ENCODE measurements at places on chromosomes 7 and 10.

DNA sequence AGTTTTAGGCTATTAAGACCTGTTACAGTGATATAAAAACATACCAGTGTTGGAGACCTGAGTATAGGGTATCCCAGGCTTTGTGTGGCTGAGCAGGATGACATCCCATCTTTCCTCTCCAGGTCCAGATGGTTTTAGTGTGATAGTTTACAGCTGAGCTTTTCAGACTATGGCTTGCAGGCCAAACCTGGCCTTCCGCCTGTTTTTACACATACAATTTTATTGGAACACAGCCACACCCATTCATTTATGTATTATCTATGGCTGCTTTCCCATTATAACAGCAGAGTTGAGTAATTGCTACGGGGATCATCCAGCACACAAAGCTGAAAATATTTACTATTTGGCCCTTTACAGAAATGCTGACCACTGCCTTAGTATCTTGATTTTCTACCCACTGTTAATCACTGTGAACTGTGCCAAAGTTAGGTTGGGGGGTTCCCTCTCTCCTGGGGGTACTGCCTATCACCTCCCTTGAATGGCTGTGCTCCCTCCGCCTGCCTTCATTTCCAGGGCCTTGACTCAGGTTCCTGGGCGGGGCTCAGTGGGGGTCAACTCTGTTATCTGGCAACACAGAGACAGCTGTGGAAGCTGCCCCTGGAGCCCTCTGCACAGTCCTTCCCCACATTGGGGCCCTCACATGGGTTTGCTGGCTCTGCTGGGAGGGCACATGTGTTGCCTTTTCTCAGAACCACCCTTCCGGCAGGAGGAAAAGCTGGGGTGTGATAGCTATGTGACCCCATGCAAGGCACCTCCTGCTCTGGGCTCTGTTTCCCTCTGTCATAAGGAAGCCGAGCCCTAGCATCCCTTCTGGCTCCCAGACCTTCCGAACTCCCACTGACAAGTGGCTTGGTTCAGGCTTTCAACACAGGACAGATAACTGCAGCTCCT lies 40.3 kb upstream of the SH2D4B start:
- DNase-seq, result peak; percentile 49

DNA sequence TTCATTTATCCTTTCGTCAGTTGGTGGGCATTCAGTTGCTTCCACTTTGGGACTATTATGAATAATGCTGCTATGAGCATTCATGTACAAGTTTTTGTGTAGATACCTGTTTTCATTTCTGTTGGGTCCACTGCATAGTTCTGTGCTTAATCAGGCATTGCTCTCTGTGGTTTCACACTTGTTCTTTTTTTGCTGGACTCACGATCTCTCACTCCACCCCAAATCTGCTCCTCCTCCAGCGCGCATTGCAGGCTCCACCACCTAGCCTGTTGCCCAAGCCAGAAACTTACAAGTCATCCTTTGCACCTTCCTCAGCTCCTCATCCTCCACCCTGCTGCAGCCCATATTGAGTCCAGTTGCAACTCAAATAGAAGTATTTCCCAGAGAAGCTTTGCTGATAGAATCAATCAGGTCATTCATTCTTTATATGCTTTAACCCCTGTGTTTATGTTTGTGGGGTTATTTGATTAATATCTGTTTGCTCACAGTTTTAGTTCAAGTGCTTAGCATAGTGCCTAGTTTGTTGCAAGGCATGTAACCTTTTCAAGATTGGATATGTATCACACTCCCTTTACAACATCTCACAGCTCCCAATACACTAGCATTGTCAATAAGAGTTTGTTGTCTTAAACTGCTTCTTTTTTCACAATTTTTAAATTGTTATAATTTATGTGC lies 16.6 kb upstream of the AFAP1L2 start:
- no peak for DNase-seq

DNA sequence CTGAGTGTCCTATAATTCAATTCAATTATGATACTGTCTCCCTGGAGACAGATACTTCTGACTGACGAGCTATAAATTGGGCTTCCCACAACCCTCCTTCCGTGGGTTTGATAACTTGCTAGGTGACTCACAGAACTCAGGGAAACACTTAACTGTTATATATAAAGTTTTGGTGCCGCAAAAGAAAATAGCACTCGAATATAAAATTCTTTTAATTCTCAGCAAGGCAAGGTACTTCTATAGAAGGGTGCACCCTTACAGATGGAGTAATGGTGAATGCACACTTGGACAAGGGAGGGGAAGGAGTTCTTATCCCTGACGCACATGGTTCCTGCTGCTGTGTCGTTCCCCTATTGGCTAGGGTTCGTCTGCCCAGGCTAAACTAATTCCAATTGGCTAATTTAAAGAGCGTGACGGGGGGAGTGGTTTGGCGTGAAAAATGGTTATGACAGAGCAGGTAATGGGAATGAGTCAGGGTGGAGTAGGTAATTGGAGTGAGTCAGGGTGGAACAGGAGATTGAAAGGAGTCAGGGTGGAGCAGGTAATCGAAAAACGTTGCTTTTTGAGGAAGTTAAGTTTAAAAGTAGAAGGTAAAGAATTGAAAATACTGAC lies 20.8 kb upstream of the GHITM start:
- DNase-seq, result no peak

- DNase-seq, result peak; percentile 37
Observed at GRCh38 chr7:584122-584465, 64.4 kb upstream of the PDGFA start.

- DNase-seq, result no peak
Observed at GRCh38 chr10:116472891-116473290, 45.2 kb downstream of the PNLIPRP3 start.

- DNase-seq, result no peak
Observed at GRCh38 chr7:1769286-1770200, 99.5 kb downstream of the ELFN1 start.

DNA sequence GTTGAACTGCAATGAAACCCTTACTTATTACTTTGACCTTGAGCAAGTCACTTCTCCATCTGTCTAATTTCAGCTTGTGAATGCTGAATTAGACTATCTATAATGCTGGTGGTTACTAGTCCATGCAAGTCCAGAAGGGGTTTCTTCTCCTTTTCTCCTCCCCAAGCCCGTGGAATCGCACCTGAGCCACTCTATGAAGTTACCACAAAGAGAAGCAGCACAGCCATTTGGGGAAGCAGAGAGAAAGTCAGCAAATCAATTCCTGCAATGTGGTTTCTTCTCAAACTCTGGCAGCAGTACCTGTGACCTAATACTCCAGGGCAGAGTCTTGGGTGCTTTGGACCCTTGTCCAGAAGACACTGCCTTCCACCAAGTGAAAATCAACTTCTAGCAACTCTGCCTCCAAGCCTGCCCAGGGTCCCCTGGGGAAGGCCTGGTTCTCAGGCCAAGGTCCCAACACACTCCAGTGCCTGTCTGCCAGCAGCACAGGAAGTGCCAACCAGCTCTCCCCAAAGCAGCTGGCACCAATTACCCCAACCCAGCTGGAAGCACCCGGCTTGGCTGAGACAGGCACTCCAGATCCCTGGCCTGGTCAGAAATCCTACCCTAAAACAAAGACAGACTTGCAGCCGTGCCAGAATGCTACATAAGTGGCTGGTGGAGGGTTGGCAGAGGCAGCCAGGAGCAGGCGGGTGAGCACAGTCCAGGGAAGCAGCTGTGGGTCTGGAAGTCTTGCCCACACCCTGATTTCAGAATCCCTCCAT lies 200.3 kb downstream of the LSM5 start:
- no peak for DNase-seq

DNA sequence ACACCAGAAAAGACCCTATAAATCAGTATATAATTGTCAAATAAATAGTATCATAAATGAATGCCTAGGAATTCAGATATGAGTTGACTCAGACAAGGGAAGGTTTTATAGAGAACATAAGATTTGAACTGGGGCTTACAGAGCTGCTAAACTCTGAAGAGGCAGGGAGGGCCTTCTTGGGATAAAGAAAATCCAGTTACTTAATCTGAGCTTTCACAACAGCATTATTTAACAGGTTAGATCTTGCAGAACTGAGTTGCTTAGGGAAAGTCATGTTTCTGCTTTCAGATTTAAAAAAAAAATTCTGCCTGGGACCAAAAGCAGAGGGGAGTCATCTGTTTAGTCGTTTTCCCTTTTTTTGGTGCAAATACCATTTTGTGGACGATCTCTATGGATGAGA lies 594.8 kb upstream of the FZD8 start:
- DNase-seq, result no peak

DNA sequence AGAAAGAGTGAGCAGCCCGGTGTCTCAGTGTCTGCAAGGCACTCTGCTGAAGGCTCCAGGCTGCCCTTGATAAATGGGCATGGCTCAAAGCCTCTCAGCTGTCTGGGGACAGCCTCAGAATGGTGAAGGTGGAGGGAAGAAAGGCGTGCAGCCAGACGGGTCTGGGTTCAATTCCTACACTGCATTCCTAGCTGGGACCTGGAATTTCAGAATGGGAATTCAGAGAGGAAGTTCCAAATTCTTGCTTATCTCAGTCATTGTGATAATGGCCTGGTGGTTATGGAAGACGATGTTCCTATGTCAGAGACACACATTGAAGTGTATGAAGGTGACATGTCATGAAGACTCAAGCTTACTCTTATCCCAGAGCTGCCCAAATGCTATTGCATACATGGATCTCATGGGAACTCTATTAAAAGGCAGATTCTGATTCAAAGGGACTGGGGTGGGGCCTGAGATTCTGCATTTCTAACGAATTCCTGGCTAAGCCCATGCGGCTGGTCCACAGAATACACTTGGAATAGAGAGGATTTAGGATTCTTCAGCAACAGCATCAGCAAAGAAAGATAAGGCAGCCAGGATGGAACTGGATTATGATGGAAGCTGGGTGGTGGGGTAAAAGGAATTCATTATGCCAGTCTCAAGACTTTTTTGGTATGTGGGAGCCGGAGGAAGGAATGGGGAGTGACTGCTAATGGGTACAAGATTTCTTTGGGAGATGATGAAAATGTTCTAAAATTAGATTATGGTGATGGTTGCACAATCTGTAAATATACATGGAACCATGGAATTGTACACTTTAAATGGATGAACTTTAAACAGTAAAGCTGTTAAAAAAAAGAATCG lies 82.6 kb upstream of the ZMIZ1 start:
- DNase-seq, result no peak

- DNase-seq, result peak; percentile 2
Observed at GRCh38 chr10:80279146-80279545, 10.3 kb downstream of the MAT1A start.

DNA sequence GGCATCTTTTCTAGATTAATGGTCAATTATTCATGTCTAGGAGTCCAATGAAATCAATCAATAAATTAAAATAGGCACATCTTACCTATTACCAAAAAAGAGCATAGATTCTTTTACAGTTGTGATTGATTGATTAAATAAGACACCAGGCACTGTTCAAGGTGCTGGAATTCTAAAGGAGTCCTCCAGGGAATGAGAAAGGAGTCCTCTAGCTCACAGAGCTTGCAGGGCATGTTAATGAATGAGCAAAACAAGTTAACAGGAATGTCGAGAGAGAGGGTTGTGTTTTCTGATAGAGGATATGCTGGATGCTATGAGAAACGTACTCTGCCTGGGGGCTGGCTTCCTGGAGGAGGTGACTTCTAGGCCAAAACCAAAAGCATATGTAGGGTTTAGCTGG lies 191.4 kb downstream of the BMPER start:
- no peak for DNase-seq

GRCh38 chr10:1206601-1207000 lies 150.4 kb downstream of the WDR37 start:
- DNase-seq, result no peak

DNA sequence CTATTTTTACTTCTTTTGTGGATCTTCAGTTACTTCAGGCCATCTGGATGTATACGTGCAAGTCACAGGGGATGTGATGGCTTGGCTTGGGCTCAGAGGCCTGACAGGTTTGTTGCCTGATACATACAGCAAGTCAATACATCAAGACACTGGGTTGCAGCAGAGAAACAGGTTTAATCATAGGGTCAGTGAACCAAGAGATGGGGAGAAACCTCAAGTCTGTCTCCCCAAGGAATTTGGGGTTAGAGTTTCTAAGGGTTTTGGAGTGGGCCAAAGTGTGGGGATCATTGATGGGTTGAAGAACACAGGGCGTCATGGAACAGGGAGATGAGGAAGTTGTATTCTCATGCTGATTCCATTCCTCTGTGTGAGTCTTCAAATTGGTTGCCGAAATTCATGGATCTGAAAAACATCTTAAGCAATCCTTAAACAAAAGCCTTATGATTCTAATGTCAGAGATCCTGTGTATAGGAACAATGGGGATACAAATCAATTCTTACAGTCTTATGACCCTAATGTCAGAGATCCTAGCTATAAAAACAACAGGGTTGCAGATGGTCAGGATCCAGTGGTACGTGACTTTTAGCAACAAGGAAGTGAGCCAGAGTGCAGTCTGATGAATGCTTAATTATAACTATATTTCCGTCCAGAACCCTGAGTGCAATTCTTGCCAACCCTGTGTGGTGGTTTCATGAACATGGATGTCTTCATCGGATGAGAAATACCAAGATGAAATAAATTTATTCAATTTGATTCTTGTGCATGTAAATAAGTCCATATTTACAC lies 18.9 kb downstream of the OTUD1 start:
- no peak for DNase-seq

GRCh38 chr7:27169658-27170425 lies 4.3 kb downstream of the HOXA10 start:
- DNase-seq, result no peak

DNA sequence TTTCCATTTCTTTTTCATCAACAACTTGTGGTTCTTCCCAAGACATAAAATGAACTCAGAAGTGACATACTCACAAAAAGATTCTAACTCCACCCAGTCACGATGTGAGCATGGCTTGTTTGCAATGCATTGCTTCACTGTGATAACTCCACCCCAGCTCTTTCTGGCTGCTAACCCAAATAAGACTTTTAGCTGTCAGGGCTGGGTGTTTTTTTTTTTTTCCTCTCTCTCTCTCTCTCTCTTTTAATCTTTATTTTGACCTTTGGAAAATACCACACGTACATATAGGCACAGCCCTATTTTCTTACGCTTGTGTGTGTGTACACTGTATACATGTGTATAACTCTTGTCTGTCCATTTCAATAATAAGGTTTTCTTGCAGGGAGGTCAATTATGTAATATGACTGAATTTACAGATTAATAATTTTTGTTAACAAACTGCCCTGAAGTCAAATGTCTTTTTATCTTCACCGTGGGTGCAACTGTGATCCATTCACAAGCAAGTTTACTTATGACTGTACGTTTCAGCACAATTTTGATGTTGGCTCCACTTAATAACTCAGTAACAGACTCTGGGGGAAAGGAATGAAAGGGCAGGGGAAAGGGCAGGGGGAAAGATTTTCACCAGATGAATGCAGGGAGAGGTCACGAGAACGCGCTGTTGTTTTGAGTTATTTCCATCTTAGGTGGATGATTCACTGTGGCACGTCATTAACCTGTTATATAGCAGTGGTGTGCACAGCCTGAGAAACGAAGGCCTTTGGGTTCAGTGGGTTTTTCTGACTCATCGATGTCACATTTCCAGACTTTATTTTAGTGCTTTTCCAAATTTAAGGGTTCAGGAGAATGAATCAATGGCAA lies 49.1 kb downstream of the APBB1IP start:
- no peak for DNase-seq

- peak; percentile 71 for DNase-seq
Observed at GRCh38 chr7:27424231-27424630, 181.6 kb downstream of the EVX1 start.

DNA sequence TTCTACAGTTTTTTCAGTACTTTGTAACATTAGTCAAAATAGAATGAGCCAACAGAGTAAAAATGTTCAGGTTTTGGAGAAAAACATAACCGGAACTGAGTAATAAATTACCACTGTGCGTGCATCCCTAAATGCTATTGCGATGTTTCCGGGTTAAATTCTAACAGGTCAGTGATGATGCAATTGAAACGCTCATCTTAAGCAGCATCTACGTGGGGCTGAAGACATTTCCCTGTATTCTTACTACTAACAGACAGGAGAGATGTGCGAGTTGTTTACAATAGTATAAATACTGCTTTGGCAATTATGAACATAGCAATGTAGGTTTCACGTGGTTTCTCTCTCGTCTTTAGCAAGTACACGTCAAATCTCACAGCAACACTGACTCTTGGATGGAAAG lies 149.4 kb downstream of the USP6NL start:
- DNase-seq, result no peak
